Activated CD4-positive, alpha-beta memory T cell treated with anti-CD3 and anti-CD28 coated beads, Interleukin-2, amount 10 ng/mL, durations not matched to agents 7 days and 5 days (primary cell): ENCODE measurements at places on chromosomes 1 and 21.

DNA sequence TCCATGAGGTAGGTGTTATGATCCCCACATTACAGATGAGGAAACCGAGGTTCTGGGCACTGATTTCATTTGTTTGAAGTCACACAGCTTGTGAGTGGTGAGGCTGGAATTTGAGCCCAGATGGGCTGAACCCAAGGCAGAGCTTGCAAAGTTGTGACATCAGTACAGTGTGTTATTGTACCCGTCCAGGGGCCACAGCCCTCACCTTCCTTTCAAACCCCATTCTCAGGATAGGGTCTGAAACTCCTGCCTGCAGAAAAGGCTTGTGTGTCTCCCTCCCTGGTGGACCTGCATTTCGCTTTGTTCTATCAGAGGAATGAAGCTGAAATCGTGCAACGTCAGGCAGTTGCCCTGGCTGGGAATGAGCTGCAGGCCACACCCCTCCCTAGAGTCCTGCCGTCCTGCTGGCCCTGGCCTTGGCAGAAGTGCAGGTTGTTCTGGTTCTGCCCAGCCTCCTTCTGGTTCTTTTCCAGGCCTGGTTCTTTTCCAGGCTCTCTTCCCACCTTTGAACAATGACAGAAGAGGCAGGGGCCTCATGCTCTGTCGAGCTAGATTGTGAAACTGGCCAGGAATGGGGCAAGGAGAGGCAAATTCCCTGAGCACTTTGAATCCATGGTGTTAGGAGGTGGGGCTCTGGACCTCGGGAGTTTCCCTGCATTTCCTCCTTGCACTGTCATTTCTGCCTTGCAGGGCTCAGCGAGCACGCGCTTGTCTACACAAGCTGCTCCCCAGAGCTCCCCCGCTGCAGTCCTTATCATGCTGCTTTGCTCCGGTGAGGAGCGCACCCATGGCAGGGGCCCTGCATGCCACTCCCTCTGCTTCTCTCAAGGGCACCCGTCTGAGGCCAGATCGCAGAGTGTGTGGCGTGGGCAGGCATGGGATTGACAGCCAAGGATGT lies 8.2 kb upstream of the MYOM3 start:
- no peak for DNase-seq

- DNase-seq, result no peak
Observed at GRCh38 chr1:10286244-10286643, 75.9 kb downstream of the KIF1B start.

DNA sequence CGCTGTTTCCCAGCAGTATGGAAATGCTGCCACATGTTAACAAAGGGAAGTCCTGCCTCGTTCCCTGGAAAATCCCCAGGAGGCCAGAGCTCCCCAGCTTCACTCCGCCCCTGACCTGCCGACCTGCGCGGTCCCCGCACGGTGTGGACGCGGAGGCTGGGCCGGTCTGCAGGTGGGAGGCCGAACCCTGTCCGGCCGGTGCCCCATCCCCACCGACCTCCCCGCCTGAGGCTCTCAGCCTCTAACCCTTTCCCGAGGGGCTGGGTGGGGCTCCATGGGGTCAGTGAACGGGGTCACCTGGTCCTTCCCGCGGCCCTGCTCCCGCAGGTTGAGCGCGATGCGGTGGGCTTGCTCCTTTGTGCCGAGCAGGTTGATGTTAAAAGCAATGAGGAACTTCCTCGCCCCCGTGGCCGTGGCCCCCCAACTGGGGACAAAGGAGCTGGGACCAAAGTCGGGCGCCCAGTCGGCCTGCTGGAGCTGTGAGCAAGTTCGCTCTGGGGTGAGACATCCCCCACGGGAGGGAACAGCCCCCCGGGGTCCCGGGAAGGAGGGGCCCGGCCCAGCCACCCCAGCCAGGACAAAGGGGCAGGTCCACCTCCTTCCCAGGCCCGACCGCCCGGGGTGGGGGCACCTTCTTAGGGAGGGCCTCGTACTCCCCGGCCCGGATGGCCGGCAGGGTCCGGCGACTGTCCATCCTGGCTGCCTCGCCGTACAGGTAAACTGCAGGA lies 4.0 kb downstream of the FTCD start:
- DNase-seq, result no peak

DNA sequence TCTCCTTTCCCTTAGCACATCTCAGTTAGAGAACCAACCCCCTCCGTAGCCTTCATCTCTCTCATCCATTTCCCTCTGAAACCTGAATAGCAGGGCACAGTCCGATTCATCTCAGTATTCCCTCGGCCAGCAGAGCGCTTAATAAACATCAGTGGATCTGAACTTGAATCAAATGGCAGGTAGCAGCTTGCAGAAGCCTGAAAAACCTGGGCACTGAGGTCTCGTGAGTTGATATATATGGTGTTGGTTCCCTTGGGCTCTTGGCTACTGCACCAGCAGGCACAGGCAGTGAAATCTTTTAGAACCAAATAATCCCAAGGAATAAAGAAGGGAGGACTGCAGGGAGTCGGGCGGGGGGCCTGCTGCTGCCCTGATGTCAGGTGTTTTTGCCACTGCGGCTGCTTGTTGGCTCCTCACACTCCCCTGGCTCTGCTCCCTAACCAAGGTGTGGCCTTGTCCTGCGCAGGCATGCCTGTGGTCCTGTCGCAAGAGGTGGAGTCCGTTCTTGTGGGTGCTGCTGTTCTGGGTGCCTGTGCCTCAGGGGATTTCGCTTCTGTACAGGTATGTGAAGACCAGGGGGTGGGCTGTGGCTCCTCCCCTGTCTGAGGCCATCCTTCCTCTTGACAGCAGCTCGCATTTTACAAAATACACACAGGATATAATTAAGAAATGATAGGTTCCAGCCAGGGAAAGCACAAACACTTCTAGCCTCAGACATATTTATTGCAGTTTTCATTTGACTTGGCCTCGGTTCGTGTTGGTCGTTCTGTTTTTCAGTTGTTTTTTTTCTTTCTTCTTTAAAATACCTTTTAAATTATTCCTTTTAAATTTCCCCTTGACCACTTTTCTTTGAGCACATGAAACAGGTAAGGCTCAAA lies 140.9 kb upstream of the HOOK1 start:
- DNase-seq, result no peak

DNA sequence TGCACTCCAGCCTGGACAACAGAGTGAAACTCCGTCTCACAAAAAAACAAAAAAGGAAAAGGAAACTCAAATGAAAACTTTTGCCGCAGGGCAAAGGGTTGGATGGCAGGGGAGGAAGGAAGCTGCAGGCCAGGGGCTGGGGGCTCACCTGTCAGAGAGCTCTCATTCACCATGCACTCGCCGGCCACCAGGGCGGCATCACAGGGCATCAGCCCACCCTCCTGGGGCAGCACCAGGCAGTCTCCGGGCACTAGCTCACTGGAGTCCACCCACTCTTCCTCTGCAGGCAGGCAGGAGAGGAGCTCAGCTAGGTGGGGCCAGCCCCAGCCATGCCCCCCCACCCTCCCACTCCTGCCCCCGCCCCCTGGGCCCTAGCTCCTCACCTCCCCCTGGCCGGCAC lies 11.9 kb downstream of the ATP13A2 start:
- DNase-seq, result no peak

- DNase-seq, result no peak
Observed at GRCh38 chr1:166999075-166999474, 10.0 kb downstream of the MAEL start.

DNA sequence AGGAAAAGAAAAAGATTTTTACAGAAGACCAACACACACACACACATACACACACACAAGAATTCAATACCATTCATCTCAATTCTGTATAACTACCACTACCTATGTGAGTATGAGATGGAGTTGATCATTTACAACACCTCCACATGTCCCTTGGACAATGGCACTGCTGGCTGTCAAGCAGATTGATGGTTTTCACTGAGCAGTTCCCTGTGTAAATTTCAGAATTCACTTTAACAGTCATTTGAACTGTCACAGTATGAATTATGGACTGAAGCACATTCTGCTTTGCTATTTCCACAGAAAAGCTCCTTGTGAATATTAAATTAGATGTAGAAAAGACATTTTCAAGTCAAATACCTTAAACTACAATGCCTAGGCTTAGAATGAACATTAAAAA lies 14.3 kb downstream of the KCNT2 start:
- DNase-seq, result no peak

- no peak for DNase-seq
Observed at GRCh38 chr1:206672011-206672688, 12.6 kb upstream of the MAPKAPK2 start.

GRCh38 chr1:206000641-206001339 lies 2.4 kb downstream of the RAB7B start:
- no peak for DNase-seq

- DNase-seq, result no peak
Observed at GRCh38 chr21:43328958-43329691, 97.8 kb downstream of the SIK1 start.

- peak; percentile 59 for DNase-seq
Observed at GRCh38 chr1:151326619-151327222, 495 bp downstream of the PI4KB start.

DNA sequence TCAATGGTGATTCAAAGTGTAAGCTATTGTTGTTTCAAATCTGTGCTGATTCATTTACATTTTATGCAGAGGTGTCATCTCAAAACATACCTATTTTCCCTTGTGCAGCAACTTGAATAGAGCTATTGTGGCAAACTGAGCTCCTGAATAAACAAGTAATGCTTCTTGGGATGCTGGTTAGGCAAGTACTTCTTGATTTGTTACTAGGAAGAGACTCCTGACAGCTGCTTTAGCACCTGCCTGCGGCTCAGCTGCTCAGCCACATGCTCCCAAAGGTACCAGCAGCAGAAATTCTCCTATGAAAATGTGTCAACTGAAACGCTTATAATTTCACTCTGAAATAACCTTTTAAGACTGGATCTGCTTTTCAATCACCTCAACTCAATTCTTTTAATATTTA lies 352.3 kb downstream of the RYR2 start:
- no peak for DNase-seq

DNA sequence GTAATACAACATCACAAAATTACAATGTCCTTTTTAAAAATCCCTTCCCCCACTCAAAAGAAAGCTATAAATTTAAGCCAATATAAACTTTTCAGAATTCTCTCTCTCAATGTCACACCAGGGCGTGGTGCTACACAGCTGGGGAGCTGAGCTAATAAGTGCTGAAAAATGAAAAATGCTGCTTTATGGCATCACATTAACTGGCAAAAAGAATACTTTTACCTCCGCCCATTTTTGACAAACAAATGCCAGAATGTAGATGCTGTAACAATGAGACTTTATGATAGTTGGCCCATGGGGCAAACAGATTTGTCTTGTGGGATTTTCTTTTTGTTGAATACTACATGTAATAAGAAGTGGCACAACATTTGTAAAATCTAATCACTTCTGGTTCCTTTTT lies 12.7 kb upstream of the LYPLAL1 start:
- no peak for DNase-seq

DNA sequence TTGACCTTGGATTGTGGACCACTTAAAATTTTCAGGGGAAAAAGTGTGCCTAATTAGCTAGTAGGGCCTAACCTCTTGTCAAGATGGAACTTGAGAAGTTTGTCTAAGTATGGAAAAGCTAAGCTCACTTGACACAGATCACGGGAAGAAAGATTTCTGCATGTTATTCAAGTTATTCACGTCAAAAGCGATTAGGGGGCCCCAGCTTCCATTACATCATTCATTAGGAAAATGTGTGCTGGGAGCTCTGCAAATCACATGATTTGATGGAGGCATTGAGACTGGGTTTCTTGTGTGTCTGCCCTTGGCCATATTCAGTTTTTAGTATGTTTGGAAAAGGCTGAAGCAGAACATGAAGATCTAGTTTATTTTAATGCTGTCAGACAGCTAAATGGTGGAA lies 15.5 kb upstream of the POGZ start:
- DNase-seq, result no peak

GRCh38 chr1:21293537-21294265 lies 3.4 kb upstream of the ECE1 start:
- peak; percentile 66 for DNase-seq
